Astrocyte (in vitro differentiated cells and primary cell): ENCODE measurements at places on chromosomes 2 and 18.
A peak's percentile ranks its signal among the peaks of the same experiment; 100 is the strongest.

- DNase-seq = no peak
Measured at GRCh38 chr2:68411397-68412126, 46.5 kb downstream of the PLEK start.

DNA sequence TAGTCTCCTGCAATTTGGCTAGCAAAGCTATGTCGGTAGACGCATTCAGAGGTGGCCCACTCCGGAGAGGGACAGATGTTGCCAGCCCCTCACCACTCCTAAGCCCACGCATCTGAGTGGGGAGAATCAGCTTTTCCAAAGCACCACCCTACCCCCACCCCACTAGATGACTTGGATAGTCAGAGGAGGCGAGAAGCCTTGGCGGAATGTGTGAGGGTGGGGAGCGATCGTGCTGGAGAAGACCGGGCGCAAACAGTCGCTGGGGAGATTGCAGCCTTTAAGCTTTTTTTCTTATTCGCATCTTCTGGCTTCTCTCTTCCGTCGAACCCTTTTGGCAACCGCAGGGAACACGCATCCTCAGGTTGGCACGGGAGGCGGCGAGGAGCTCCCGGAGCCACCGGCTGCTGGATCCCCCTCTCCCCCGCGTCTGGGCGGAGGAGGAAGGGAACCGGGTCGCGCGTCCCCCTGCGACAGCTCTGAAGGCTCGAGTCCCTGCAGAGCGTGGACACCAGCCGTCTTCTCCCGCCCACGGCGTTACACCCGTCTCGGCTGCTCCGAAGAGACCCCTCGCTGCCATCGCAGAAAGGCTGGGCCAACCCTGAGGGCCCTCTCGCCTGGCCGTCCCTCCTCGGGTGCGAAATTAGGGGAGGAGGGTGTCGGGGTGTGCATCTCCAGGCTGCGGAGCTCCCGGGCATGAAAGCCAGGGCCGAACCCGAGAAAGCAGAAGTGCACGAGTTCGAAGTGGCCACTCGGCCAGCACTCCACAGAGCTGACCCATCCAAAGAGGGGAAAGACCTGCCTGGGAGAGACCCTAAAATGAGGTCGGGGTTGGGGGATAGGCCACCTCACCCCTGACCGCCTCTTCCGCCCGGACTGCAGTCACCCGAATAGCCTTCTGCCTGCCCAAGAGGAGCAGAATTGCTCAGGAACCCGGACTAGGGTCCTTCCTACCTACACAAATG is 12.2 kb downstream of the EVX2 start:
- no peak for DNase-seq

DNA sequence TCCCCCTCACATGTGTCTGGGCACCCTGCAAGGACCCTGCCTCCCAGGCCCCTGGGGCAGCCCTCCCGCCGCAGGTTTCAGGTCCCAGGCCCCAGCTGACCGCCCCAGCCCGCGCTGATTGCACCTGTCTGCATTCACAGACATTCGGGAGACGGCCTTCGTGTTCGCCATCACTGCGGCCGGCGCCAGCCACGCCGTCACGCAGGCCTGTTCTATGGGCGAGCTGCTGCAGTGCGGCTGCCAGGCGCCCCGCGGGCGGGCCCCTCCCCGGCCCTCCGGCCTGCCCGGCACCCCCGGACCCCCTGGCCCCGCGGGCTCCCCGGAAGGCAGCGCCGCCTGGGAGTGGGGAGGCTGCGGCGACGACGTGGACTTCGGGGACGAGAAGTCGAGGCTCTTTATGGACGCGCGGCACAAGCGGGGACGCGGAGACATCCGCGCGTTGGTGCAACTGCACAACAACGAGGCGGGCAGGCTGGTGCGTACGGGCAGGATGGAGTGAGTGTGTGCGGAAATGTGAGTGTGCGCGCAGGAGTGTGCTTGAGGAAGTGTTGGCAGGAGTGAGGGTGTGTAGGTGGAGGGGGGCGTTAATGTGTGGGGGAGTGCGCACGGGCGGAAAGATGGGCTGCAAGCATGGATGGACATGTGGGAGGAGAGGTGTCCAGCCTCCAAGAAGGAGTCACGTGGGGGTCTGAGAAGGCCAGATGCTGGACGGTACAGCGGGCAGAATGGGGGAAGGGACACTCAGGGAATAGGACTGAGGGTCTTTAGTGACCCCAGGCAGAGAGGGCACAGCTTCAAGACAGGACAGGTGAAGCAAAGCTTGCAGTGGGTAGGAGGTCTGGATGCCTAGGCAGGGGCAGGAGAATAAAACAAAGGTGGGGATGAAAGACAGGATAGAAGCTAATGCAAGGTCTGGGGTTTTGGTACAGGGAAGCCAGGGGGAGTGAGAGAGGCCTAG is 9.0 kb upstream of the WNT10A start:
- DNase-seq = no peak

DNA sequence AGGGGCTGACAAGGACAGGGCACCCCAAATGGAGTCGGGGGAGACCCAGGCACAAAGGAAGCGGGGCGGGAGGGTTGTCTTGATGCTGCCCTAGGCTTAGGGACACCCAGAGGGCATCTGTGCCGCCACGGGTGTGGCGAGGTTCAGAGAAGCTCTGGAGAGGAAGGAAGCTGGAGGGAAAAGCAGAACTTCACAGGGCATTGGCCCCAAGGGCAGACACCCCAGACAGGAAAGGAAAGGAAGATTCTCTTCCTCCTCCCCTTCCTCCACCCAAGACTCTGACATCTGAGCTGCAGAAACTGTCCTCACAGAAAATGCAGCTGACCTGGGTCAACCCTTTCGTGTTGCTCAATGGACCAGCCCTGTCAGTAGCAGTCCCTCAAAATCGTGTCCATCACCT is 25.6 kb downstream of the DNMT3A start:
- DNase-seq = no peak

- DNase-seq = no peak
Measured at GRCh38 chr18:26832302-26832701, 33.2 kb downstream of the AQP4 start.

GRCh38 chr18:77254711-77255405 is 5.2 kb downstream of the GALR1 start:
- no peak for DNase-seq

- no peak for DNase-seq
Measured at GRCh38 chr18:79382681-79383387, 12.9 kb upstream of the NFATC1 start.

DNA sequence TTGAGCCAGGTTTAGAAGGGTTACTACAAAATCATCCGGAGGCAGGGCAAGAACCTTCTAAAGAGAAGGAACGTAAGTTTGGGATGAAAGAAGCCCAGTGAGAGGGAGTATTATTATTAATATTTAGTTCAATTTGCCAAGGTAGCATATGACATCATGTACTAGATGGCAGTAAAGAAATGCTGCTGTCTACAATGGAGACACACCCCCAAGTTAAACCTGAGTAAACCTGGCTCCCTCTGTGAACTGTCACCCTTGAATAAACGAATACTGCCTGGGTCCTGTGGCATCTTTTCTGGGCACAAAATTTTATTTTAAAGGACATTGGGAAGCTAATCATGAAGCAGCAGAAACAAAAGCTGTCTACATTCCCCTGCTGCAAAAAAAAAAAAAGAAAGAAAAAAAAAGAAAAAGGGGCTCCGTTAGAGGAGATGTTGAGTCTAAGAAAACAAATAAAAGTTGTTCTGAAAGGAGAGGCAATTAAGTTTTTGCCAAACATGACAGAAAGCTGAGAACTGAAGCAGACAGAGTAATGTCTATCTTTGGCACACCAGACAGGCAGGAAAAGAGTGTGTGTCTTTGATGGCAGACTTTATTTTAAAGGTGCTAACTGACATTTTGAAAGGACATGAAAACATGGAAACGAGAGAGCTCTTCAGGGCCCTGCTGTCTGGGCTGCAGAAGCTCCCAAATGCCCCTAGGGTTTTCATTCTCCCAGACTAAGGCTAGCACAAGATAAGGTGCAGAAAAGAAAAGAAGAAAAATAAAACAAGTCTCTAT is 557.7 kb upstream of the CHAC2 start:
- no peak for DNase-seq

- no peak for DNase-seq
Measured at GRCh38 chr18:48709371-48710062, 170.7 kb downstream of the CTIF start.

GRCh38 chr2:189393440-189394111 is 47.7 kb upstream of the WDR75 start:
- DNase-seq = peak; percentile 98

GRCh38 chr2:215717501-215718381 is 281.9 kb upstream of the FN1 start:
- no peak for DNase-seq

DNA sequence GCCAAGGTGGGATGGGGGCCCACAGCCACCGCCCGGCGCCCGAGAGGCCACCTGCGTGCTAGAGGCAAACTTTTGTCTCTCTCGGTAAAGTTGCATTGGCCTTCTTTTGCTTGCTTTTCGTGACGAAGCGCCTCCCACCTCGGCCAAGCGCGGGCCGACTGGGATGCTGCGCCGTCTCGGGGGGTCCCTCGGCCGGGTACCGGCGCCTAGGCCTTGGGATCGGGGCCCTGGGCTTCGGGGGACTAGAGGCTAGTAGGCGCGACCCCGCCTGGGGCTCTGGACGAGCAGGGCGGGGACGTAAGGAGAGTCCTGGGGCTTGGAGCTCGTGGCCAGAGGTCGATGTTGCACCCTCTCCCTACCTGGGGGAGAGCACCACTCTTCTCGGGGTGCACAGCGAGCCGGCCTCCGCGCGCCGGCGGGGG is 545 bp downstream of the GLI2 start:
- no peak for DNase-seq

- no peak for DNase-seq
Measured at GRCh38 chr2:146591908-146592307, 1252.9 kb upstream of the ACVR2A start.

- no peak for DNase-seq
Measured at GRCh38 chr18:76265497-76266235, 229.4 kb downstream of the ZNF516 start.

GRCh38 chr2:5609201-5609600 is 83.0 kb upstream of the SOX11 start:
- DNase-seq = no peak
